ENCODE measurements at places on chromosomes 16 and 17. TPM values are rescaled to one million over a fixed set of nuclear protein-coding genes. Genes with fewer than 3 reads are reported as not detected.

Gene MGAT5B
- total RNA-seq, result 1.4 TPM

DNA sequence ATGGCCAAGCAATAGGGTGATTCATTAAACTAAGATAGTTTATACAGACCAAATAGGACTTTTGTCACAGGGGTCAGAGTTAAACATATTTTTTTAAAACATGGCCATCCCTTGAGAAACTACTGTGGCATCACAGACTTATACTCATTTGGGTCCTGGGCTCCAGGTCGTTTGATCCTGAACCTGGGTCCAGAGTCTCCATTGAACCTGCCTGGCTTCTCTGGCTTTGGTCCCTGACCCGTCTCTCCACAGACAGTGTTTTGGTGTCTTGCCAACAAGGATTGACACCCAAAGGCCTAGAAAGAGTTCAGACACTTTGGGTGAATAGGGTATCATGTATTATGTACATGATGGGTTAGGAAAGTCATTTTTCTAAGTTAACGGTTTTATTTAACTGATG is 236.7 kb downstream of the PHKB start:
- no peak for DNase-seq

DNA sequence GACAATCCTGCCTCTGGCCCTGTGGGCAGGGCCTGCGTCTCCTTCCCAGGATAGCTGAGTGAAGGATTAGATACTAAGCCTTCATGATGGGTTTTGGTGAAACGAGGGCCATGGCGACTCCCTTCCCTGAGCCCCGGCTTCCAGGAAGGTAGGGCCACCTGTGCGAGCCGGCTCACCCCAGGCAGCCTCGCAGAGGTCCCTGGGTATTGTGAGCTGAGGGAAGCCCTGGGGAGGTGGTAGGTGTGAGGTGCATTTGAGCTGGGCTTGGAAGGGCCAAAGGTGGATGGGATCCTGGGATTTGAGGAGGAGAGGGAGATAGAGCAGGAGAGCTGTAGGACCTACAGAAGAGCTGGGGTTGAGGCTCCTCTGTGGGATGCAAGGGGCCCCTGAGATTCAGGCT is 6.5 kb upstream of the P2RX1 start:
- no peak for DNase-seq

GRCh38 chr16:50281391-50282009 is 15.1 kb downstream of the ADCY7 start:
- DNase-seq, result no peak

- DNase-seq, result no peak
Observed at GRCh38 chr16:79370736-79371135, 229.8 kb downstream of the MAF start.

GRCh38 chr16:17972460-17972943 is 364.0 kb downstream of the NPIPA8 start:
- DNase-seq, result no peak

Gene TMEM88
- 5.3 TPM for total RNA-seq

Gene SHBG
- total RNA-seq, result not detected

- no peak for DNase-seq
Observed at GRCh38 chr16:50371936-50372595, 3.3 kb upstream of the BRD7 start.

Gene NPIPA7
- total RNA-seq, result 4.3 TPM

DNA sequence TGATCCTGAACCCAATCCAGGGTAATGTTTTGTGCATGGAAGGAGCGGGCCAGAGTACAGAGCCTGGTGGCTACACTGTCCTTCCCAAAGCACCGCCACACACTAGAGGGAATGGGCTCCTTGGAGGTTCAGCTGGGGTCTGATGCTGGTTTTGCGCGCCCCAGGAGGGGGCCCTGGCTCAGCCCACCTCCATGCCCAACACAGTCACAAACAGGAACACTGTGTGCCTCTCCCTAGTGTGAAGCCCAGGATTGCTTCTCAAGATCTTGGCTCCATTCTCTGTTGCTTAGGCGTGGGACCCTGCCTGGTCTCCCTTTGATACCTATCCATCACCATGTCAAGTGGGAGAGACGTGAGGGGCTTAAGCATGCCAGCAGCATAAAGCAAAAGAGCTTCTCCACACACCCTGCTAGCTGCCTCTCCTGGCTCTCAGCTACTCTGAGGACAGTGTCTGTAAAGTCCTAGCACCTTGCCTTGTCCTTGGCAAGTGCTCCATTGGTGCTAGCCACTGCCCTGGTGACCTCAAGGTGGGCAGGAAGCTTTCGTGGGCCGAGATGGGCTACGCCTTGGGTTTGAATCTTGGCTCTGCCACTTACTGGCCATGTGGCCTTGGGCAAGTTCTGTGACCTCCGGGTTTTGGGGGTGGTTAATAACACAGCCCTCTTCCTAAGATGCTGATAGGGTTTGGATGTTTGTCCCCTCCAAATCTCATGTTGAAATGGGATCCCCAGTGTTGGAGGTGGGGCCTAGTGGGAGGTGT is 122.2 kb downstream of the C16orf78 start:
- no peak for DNase-seq

Measured in activated T-cell treated with anti-CD3 and anti-CD28 coated beads, Interleukin-2, amount 50 U/mL, for 72 hours (primary cell).